ENCODE measurements at places on chromosomes 5 and 9.
A peak's percentile ranks its signal among the peaks of the same experiment; 100 is the strongest.

GRCh38 chr5:157611571-157612476 is 36.2 kb upstream of the ADAM19 start:
- DNase-seq = no peak

- DNase-seq = no peak
These were observed 202.9 kb downstream of the NXNL2 start for GRCh38 chr9:88737876-88738275.

- no peak for DNase-seq
These were observed 8.1 kb downstream of the NDST1 start for GRCh38 chr5:150516011-150516410.

DNA sequence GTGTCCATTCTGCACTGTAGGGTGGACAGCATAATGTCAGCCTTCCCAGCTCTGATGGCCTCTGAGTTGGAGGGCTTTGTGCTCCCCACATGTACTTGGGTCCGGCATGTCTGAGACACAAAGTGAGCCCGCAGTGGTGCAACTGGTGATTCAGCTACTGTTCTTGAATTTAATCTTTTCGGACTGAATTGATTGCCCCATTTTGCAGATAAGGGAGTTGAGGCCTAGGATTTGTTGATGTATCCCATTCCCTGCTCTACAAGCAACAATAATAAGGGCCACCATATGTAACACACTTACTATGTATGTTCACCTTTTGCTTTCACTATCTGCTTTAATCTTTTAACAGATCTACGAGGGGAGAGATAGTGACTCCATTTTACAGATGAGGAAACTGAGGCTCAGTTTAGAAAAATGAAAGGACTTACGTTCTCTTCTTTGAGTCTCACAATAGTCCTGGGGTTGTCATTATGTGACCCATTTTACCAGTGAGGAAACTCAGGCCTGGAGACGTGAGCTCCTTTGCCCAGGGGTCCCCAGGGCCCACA is 4.5 kb downstream of the GSN start:
- DNase-seq = no peak

DNA sequence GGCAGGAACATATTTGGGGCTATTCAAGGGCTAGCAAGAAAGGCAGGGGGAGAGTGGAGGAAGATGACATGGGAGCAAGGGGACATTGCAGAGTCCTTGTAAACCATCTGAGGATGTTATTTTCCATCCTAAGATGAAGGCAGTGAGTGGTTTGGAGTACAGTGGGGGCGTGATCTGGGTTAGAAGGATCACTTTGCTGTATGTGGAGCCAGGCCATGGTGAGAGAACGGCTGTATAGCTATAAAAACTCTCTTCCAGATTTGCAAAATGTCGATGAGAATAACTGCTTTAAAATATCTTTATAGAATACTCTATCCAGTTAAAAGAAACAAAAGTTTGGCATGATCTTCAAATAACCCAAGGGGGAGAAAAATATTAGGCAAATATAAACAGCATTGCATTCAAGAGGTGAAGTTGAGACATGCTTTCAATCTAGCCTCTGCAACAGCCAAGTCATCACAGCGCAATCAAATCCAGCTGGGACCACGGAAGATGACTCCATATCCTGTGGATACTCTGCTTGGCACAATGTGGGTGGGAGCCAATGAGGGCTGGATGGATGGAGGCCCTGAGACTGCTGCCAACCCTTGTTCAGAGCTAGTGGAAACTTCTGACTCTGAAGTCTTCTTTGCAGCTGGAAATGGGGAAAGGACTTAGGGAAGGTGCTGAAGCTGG is 111.5 kb upstream of the BASP1 start:
- no peak for DNase-seq

- DNase-seq = no peak
These were observed 192.4 kb downstream of the ARHGEF28 start for GRCh38 chr5:73818357-73818756.

- DNase-seq = peak; percentile 40
These were observed at the start of gene ENTPD2 for GRCh38 chr9:137053944-137054931. Gene ENTPD2 (minus strand): TSS chr9:137054061. CDS start chr9:137053997, 64 bp downstream.

DNA sequence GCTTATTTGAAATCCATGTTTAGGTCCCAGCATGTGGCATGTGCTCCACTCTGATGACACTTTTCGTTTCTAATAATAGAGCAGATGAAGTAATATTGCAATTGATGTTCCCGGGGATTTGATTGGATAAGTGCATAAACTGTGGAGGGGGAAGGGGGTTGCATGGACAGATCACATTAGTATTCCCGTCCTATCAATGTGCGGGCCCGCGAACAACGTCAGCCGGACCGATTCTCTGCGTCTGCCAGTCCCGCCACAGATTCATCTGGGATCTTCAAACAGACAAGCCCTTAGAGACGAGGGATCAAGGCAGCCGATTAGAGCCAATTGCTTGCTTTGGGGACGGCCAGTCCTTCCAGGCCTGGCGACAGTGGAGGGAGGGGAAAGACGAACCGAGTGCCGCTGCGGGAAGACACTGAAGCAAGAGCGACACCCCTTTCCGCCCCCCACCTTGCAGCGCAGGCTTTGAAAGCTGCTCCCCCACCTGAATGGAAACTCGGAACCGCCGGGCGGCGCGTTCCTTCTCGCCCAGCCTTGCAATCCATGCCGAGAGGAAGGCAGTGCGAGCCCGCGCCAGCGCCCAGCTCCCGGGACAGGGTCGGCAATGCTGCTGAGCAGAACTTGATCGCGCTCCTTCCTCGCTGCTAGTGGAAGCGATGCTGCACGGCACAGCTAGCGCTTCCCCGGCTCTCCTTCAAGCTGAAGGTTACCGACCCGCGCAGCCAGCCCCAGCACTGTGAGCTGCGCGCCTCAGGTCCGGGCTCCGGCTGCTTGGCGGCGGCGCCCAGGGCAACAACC is at the start of gene RGS7BP:
Gene RGS7BP (plus strand): TSS at position 247 of the 798 bp plus-strand sequence. CDS start 610 bp downstream, outside the sequence.
- DNase-seq = peak; percentile 60

GRCh38 chr9:116975126-116975525 is 288.0 kb downstream of the TRIM32 start:
- no peak for DNase-seq

- no peak for DNase-seq
These were observed 59.6 kb downstream of the RPS23 start for GRCh38 chr5:82218374-82219156.

GRCh38 chr9:81479573-81479972 is 209.8 kb downstream of the TLE1 start:
- DNase-seq = no peak

DNA sequence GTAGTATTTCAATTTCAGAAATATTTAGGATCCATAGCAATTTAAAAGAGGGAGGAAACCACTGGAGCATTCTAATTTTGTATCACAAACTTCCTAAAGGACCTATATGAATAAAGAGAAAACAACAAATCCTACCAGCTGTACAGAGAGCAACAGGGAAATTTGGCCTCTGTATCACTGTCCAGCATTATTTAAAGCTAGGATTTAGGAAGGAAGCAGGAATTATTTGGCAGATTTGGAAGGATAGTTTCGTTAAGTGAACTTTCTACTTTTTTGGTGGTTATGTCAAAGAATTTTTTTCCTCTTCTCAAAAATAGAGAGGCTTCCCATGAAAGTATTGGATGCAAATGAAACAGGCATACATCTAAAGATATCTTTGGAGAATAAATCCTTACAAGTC is 269.7 kb downstream of the RAB3C start:
- no peak for DNase-seq

DNA sequence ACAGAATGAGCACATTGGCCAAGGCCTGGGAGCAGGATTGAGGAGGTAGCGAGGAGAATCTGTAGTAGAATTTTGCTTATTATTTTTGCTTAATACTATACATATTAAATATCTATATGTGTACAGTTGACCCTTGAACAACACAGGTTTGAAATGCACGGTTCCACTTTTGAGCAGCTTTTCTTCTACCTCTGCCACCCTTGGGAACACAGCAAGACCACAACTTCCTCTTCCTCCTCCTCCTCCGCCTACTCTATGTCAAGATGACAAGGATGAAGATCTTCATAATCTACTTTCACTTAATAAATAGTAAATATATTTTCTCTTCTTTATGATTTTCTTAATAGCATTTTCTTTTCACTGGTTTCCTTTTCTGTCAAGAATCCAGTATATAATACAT is 541.4 kb downstream of the KCTD16 start:
- DNase-seq = no peak

- DNase-seq = no peak
These were observed 115.3 kb downstream of the TLE4 start for GRCh38 chr9:79687131-79687447.

DNA sequence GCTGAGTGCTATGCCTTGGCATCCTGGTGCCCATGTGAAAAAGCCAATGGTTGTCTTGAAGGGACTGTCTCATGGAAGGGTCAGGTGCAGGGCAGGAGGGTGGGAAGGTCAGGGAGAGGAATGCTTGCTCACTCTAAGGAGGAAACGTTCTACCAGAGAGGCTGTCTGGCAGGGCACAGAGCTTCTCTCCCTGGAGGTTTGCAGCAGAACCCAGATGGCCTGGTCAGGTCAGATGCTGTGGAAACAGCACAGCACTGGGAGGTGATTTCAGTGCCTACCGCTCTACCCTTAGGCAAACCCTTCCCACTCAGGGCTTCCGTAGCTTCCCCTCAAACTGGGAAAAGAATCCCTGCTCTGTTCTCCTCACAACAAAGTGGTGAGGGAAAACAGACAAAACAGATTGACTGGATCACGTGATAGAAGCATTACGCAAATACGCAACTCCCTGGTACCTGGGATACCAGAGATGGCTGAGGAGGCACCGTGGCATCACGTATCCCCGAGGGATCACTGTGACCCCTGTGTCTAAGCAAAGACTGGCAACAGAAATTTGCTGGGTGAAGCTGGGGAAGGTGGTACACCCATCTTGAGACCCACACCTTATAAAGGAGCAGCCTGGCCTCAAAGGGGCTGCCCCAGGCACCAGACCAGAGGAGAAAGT is 3.9 kb upstream of the MGAT1 start:
- DNase-seq = no peak

DNA sequence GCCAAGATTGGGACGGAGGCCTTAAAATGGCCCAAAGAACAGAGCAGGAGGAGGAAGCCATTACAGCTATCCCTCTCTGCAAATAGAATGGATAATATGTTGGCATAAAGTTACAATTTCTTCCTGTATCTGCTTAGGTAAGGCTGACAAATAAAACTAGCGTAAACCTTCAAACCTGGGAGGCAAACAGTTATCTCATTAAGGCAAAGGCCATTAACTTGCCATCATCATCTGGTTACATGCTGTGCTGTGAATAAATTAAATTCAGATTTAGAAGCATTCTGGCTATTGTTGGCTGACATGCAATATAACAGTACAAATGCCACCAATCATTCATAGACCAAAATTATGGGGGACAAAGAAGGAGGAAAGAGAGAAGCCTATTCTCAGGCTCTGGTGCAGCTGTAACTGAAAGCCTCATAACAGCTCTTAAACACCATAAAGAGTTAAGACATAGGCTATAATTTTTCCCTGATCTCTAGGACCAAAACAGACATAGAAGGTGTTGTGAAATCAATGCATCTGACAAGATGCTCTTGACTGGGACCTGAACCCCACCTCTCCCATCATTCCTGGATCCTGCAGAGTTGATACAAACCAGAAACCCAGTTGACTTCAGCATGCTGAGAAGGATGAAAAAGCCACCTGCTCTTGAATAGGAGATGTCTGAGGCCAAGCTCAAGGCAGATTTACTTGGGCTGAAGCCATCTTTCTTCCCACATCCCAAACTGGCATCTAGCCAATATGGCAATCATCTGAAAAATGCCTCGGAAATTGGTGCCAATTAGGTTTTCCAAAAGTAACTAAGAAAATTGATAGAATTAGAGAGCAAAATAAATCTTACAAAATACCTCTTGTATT is 62.5 kb downstream of the PLCXD3 start:
- no peak for DNase-seq

GRCh38 chr9:132283863-132284262 is 70.9 kb downstream of the SETX start:
- no peak for DNase-seq

DNA sequence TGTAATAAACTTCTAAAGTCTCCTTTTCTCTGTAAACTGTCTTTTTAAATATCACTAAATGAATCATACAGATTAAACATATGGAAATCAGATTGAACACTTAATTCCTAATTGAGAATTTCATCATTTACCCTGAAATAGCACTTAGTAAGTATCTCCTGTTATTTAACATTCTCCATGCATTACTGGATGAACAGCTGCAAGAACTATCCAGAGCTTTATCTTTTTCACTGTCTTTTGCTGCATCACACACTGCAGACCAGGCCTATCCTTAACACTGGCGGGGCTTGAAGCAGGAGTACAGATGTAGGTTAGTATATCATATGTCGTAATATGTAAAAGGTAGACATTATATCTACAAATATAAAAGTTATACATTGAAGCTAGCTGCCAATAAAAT is 108.7 kb upstream of the EFNA5 start:
- no peak for DNase-seq

- DNase-seq = peak; percentile 55
These were observed 20.2 kb downstream of the IGIP start for GRCh38 chr5:140145818-140146522.

GRCh38 chr9:12764150-12764549 is 10.7 kb upstream of the LURAP1L start:
- DNase-seq = no peak

GRCh38 chr5:117095346-117096332 is 521.0 kb upstream of the SEMA6A start:
- DNase-seq = no peak

- no peak for DNase-seq
These were observed 61.7 kb downstream of the HSPA4 start for GRCh38 chr5:133113331-133114061.

GRCh38 chr9:88767504-88767790 is 223.8 kb upstream of the S1PR3 start:
- no peak for DNase-seq

GRCh38 chr9:77906991-77907390 is 124.6 kb downstream of the GNAQ start:
- DNase-seq = no peak

DNA sequence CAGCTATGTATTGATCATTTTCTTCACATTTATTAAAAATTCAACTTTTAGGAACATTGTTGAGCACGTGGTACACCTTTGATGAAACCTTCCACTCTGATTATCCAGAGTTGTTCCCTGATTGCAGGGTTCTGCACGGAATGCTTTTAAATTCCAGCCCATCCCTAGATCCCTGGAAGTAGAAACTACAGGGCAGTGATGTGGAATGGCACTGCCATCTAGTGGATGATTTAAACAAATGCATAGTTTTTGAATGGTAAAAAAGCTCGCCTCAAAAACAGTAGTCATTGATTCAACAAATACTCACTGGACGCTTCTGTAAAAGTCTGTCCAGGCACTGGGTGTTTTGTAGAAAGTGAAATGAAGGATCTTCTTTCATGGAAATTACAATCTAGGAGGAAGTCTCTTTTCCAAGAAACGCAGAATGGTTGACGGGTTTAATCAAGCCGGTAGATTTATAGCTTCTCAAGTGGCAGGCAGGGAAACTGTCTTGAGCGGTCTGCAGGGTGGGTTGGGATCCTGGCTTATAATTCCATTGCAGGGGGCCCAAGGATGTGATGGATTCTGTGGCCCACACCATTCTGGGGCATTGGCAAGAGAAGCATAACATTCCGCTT is 118.4 kb downstream of the ARHGAP26 start:
- no peak for DNase-seq

DNA sequence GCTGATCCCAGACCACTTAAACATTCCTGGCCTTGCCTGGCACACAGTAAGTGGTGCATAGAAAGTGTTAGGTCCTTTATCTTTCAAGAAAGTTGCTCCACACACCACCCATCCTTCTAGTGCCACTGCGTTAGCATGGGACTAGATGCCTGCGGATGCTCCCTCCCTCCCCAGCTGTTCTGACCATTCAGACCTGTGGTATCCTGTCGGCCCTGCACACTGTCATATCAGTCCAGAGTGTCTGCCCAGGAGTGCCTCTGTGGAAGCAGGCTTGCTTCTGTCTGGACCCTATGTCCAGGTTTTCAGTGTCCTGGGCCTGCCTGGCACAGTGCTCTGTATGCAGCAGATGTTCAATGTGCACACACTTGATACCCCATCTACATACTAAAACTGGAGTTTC is 38.3 kb upstream of the SMU1 start:
- no peak for DNase-seq
